Erythroblast (primary cell): ENCODE measurements at places on chromosomes 2 and 18.

DNA sequence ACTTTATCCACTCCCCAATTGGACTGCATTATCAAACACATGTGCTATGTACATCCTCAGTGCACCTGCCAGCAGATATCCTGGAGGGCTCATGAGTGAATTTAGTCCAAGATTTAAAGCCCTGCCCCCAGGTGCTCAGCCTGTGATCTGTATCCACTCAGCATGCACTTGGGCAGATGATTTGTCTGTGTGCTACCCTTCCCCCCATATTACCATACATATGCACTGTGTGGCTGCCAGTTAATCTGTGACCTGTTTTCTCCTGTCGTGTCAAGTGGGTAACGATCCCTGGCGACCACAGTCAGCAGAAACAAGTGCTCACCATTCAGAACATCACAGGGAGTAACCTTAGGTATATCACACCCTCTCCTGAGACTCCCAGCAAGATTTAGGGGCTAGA, 10.2 kb downstream of the NAGK start:
- DNase-seq: no peak

GRCh38 chr2:40329739-40330030, 122.2 kb downstream of the SLC8A1 start:
- no peak for DNase-seq

- no peak for DNase-seq
Measured at GRCh38 chr18:55910296-55910695, 322.3 kb upstream of the TCF4 start.

GRCh38 chr2:69253611-69254301, 133.3 kb downstream of the GFPT1 start:
- DNase-seq: no peak

- no peak for DNase-seq
Measured at GRCh38 chr2:199958014-199958413, 2.6 kb downstream of the MAIP1 start.

DNA sequence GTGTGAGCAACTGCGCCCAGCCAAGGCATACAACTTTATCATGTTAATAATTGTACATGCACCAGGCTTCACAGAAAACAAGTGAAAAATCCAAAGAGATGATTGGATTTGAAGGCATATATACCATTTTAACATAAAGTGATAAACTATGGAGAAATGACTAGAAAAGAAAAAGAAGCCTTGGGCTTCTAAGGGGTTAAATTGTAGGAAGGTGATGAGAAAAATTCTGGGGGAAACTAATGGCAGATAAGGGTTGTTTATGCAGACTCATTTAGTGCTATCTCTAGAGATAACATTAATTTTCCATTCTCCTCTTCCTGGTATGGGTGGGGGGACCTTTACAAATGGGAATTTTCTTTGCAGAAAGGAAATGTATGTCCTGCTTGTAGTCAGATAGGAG, 154.0 kb downstream of the TMEM17 start:
- no peak for DNase-seq

DNA sequence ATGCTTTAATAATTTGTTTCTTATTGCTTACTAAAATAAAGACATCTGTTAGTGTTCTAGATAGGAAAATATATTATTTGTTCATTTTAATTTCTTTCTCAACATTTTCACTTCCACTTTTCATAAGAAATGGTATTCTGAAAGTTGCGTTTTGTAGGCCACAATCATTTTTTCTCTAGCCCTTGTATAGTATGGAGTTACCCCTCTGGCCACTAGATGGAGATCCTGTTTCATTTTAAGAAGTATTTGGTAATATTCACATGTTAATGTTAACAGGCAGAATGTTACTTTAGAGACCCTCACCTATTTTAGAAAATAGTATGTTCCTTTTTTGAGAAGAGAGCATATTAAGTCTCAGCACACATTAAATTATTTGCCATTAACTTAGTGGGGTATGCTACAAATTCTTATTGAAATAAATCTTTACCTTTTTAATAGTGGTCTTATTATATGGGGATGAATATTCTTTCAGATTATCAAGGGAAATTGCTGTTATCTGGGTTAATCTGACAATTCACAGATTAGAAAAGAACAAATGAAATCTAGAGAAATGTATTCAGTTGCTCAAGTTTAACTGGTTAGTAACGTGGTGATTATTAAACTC, 73.9 kb upstream of the TTC27 start:
- DNase-seq: peak; percentile 63
